ENCODE measurements at places on chromosomes 2 and 18.

GRCh38 chr2:223027442-223027841, 24.5 kb upstream of the KCNE4 start:
- no peak overlapping the region for H3K27ac ChIP-seq
- H3K36me3 ChIP-seq, result no peaks in the 10 kb centered on the region
- H3K4me1 ChIP-seq, result no peaks in the 10 kb centered on the region
- no peaks in the 10 kb centered on the region for H3K27me3 ChIP-seq

GRCh38 chr2:160557903-160558302, 64.3 kb upstream of the RBMS1 start:
- DNase-seq, result no peak
- no peak overlapping the region for H3K27ac ChIP-seq
- H3K4me1 ChIP-seq, result peaks cover 30% of the 10 kb centered on the region
- no peaks in the 10 kb centered on the region for H3K27me3 ChIP-seq
- H3K4me3 ChIP-seq, result no peak overlapping the region

GRCh38 chr2:67625178-67625577, 228.0 kb downstream of the ETAA1 start:
- DNase-seq, result no peak
- no peaks in the 10 kb centered on the region for H3K36me3 ChIP-seq
- no peaks in the 10 kb centered on the region for H3K4me1 ChIP-seq
- H3K4me3 ChIP-seq, result no peak overlapping the region

- H3K27ac ChIP-seq, result no peak overlapping the region
- DNase-seq, result no peak
- no peaks in the 10 kb centered on the region for H3K36me3 ChIP-seq
- H3K4me3 ChIP-seq, result no peak overlapping the region
- peaks cover 3% of the 10 kb centered on the region for H3K27me3 ChIP-seq
These were observed 154.6 kb upstream of the CTAGE1 start for GRCh38 chr18:22572341-22572740.

DNA sequence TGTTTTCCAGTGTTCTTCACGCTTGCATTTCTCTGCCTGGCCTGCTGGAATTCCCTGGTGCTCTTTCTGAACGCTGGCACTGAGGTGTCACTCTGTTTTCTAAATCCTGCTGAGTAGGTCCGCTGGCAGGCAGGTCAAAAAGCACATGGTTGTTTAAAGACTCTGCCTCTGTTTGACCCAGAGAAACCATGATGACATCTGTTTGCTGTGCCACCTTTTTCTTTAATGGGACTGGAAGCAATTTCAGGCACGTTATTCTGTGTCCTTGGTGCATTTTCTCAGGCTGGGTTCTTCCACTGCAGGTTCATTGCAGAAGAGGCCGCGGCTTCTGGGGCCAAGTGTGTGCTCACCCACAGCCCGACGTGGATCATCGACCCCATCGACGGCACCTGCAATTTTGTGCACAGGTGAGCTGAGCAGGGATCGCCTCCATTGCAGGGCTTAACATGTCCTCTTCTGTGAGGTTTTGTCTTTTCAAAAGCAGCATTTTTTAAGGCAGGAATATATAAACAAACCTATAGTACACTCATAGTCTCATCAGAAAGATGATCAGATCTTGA, 28.4 kb downstream of the IMPA2 start:
- no peak overlapping the region for H3K27ac ChIP-seq
- H3K27me3 ChIP-seq, result no peaks in the 10 kb centered on the region
- DNase-seq, result no peak
- H3K4me3 ChIP-seq, result no peak overlapping the region

- H3K27me3 ChIP-seq, result no peaks in the 10 kb centered on the region
- no peak overlapping the region for H3K27ac ChIP-seq
- peak; percentile 20 for DNase-seq
- H3K4me1 ChIP-seq, result peaks cover 40% of the 10 kb centered on the region
- H3K4me3 ChIP-seq, result no peak overlapping the region
These were observed 33.5 kb downstream of the EPB41L3 start for GRCh38 chr18:5510135-5510846.

DNA sequence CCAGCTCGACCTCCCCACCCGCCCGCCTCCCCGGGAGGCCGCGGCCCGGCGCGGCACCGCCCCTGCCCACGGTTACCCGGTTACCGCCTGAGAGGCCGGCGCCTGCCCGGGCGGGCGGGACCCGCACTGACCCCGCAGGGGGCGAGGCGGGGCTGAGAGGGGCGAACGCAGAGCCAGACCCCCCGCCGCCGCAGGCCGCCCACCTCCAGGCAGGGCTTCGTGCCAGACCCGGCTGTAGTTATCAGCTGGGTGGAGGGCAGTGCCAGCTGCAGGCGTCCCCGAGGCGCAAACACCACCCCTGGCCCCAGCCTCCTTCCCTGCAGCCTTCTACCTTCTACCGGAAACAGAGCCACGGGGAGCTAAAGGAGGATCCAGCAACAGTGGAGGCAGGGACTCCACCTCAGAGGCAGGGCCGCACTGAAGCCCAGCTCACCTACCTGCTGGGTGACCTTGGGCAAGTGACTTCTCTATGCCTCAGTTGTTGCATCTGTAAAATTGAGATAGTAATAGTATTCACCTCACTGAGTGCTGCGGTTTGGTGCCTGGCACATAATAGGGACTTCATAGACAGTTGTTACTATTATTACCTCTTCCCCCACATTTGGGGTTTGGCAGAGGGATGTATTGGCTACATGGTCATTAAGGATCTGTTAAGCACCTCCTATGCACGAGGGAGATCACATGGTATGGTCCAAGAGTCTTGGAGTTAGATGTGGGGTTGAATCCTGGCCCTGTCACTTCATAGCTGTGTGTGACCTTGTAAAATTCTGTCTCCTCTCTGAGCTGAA, 231.6 kb upstream of the SMAD2 start:
- peaks cover 12% of the 10 kb centered on the region for H3K27me3 ChIP-seq
- no peaks in the 10 kb centered on the region for H3K36me3 ChIP-seq
- no peak for DNase-seq
- peaks cover 34% of the 10 kb centered on the region for H3K4me1 ChIP-seq
- no peak overlapping the region for H3K27ac ChIP-seq
- H3K4me3 ChIP-seq, result peak overlapping the region; percentile 51

GRCh38 chr18:58580078-58580477, 48.8 kb downstream of the ALPK2 start:
- DNase-seq, result no peak
- H3K36me3 ChIP-seq, result no peaks in the 10 kb centered on the region
- no peak overlapping the region for H3K27ac ChIP-seq
- H3K27me3 ChIP-seq, result peaks cover 12% of the 10 kb centered on the region
- H3K4me3 ChIP-seq, result no peak overlapping the region

DNA sequence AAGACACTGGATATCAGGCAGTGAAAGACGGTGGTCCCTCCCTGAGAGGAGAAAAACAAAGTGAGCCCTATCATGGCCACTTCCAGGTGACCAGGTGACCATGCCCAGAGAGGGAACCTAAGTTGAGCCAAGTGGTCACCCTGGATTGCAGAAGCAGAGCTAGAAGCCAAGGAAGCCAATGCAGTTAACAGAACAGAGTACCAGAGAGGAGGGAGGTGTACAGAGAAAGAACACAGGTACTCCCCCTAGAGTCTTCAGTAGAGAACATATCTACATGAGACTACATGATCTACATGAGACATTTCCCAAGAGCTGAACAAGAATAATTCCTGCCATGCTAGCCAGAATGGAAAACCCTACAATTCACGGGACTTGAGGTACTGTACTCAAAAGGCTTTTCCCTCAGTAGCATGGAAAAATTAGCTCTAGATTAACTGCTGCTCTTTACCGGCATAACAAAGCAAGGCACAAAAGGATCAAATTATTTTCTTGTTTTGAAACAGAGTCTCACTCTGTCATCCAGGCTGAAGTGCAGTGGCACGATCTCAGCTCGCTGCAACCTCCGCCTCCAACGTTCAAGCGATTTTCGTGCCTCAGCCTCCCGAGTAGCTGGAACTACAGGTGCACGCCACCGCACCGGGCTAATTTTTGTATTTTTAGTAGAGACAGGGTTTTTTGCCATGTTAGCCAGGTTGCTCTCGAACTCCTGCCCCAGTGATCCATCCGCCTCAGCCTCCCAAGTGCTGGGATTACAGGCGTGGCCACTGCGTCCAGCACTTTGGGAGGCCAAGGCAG, 23.5 kb downstream of the ROCK2 start:
- no peaks in the 10 kb centered on the region for H3K36me3 ChIP-seq
- no peaks in the 10 kb centered on the region for H3K4me1 ChIP-seq
- no peak overlapping the region for H3K27ac ChIP-seq
- DNase-seq, result no peak
- H3K27me3 ChIP-seq, result no peaks in the 10 kb centered on the region

- peaks cover 46% of the 10 kb centered on the region for H3K36me3 ChIP-seq
- DNase-seq, result no peak
- peaks cover 19% of the 10 kb centered on the region for H3K4me1 ChIP-seq
- no peaks in the 10 kb centered on the region for H3K27me3 ChIP-seq
- H3K27ac ChIP-seq, result no peak overlapping the region
- no peak overlapping the region for H3K4me3 ChIP-seq
These were observed 7.3 kb downstream of the TGIF1 start for GRCh38 chr18:3457261-3457724.

GRCh38 chr2:69693775-69694450, 48.0 kb upstream of the ANXA4 start:
- DNase-seq, result no peak
- H3K36me3 ChIP-seq, result no peaks in the 10 kb centered on the region
- no peaks in the 10 kb centered on the region for H3K27me3 ChIP-seq
- H3K27ac ChIP-seq, result peak overlapping the region; percentile 61
- H3K4me1 ChIP-seq, result peaks cover 41% of the 10 kb centered on the region
- H3K4me3 ChIP-seq, result no peak overlapping the region

GRCh38 chr2:26754972-26755670, 9.0 kb upstream of the SLC35F6 start:
- no peak overlapping the region for H3K4me3 ChIP-seq
- H3K36me3 ChIP-seq, result no peaks in the 10 kb centered on the region
- no peaks in the 10 kb centered on the region for H3K4me1 ChIP-seq
- no peak overlapping the region for H3K27ac ChIP-seq
- no peak for DNase-seq

- H3K27ac ChIP-seq, result no peak overlapping the region
- H3K27me3 ChIP-seq, result no peaks in the 10 kb centered on the region
- no peaks in the 10 kb centered on the region for H3K4me1 ChIP-seq
- DNase-seq, result no peak
- H3K36me3 ChIP-seq, result no peaks in the 10 kb centered on the region
These were observed 267.6 kb downstream of the KCNE4 start for GRCh38 chr2:223319601-223320000.

- H3K4me1 ChIP-seq, result peaks cover 49% of the 10 kb centered on the region
- DNase-seq, result peak; percentile 20
- H3K27ac ChIP-seq, result peak overlapping the region; percentile 44
- H3K36me3 ChIP-seq, result no peaks in the 10 kb centered on the region
- H3K4me3 ChIP-seq, result no peak overlapping the region
These were observed 20.6 kb downstream of the TEX44 start for GRCh38 chr2:231613331-231613662.

DNA sequence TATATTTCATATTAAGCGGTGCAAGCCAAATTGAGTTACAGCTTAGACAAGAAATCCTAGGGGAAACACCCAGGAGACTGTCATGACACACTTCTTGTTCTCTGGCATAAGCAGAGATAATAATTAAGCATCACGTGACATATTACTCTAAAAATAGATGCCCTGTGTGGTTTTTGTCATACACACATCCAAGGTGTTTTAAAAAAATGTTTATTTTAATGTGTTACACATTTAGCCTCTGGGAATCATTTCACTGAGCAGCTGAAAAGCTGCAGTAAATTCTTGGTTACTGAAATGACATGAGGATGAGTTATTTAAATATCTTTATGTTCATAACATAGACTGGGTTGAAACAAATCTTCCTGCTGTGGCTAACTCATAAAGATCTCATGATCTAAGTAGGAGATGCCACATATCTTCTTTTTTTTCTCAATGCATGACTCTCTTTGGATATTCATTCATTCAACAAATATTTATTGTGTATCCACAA, 38.0 kb upstream of the ERMN start:
- no peak overlapping the region for H3K27ac ChIP-seq
- H3K27me3 ChIP-seq, result no peaks in the 10 kb centered on the region
- H3K4me3 ChIP-seq, result no peak overlapping the region
- DNase-seq, result no peak
- no peaks in the 10 kb centered on the region for H3K36me3 ChIP-seq
- no peaks in the 10 kb centered on the region for H3K4me1 ChIP-seq

DNA sequence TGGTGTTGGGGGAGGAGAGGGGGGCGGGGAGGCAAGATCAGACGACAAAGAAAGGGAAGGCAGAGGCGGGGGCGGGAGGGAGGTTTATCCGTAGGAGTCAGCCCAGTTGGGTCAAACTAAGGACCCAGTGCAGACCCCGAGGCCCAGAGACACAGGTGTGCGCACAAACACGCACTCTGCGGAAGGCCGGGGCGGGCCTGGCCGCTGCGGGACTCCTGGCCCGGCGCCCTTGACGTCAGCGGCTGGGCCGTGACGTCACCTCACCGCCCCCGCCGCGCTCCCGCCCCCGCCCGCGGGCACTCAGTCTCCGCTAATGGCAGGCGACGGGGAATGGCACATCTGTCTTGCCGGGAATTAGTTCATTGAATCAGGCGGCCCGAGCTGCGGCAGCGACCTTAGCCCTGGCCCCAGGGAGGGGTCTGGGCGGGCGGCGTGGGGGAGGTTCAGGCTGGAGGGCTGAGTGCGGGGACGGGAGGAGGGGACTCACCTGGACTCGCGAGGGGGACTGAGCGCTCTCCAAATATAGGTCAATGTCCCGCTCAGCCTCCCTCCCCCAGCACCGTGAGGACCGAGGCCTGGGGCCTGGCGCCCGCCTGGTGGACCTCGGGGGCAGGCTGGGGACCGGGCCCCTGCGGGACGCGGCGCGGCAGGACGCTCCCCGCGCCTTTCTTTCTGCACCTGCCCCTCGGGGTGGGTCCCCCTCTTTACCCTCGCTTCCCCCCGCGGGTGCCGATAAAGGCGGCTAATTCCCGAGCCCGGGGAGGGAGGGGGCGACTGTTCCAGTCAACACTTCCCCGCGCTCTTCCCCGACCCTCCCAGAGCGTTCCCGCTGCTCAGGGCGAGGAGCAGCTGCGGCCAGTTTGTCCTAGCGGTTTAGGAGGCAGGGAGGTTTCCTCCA, 15.5 kb upstream of the ECEL1 start:
- H3K4me3 ChIP-seq, result no peak overlapping the region
- no peaks in the 10 kb centered on the region for H3K4me1 ChIP-seq
- no peak for DNase-seq
- no peak overlapping the region for H3K27ac ChIP-seq
- no peaks in the 10 kb centered on the region for H3K36me3 ChIP-seq
- peaks cover 15% of the 10 kb centered on the region for H3K27me3 ChIP-seq

GRCh38 chr2:239229545-239230279, 171.1 kb downstream of the HDAC4 start:
- no peak for DNase-seq
- peaks cover 98% of the 10 kb centered on the region for H3K4me1 ChIP-seq
- H3K27ac ChIP-seq, result peak overlapping the region; percentile 86
- H3K27me3 ChIP-seq, result no peaks in the 10 kb centered on the region

DNA sequence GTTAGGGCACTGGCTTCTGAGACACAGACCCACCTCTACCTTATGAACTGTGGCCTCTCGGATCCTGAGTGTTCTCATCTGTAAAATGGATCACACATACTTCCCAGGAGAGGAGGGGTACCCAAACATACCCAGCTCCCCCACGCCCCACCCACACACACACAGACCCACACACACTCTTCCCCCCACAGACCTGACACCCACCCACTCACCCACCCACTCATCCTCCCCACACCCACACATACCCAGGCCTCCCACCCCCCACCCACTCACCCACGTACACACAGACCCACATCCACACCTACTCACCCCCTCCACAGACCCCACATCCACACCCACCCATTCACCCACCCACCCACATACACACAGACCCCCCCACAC, 24.3 kb upstream of the SEMA4C start:
- H3K4me3 ChIP-seq, result no peak overlapping the region
- no peak for DNase-seq
- no peak overlapping the region for H3K27ac ChIP-seq
- H3K4me1 ChIP-seq, result peaks cover under 1% of the 10 kb centered on the region
- H3K27me3 ChIP-seq, result no peaks in the 10 kb centered on the region

All from CD14-positive monocyte (primary cell).